ENCODE measurements at places on chromosomes 1 and 21. TPM values are rescaled to one million over a fixed set of nuclear protein-coding genes. Genes with fewer than 3 reads are reported as not detected.

The RCAN3 gene
- total RNA-seq: 1.4 TPM

The LIN28A gene
- not detected for total RNA-seq

The IL10 gene
- not detected for total RNA-seq

The CLIC6 gene
- not detected for total RNA-seq

The TACSTD2 gene
- 56.2 TPM for total RNA-seq

The PGLYRP3 gene
- total RNA-seq: not detected

The RGS13 gene
- not detected for total RNA-seq

The PTPRF gene
- total RNA-seq: 59.9 TPM

The MIXL1 gene
- total RNA-seq: under 0.01 TPM

The LCK gene
- under 0.01 TPM for total RNA-seq

The IGSF9 gene
- not detected for total RNA-seq

The BCAN gene
- not detected for total RNA-seq

The FAM110D gene
- total RNA-seq: 6.0 TPM

The CYP4Z1 gene
- total RNA-seq: 0.20 TPM

The PHLDA3 gene
- total RNA-seq: 8.9 TPM

The FCAMR gene
- not detected for total RNA-seq

The LHX8 gene
- total RNA-seq: not detected

The MSH4 gene
- 0.22 TPM for total RNA-seq

The BGLAP gene
- total RNA-seq: under 0.01 TPM

The SLC25A34 gene
- total RNA-seq: 0.22 TPM

The C8B gene
- not detected for total RNA-seq

The GIPC2 gene
- 32.3 TPM for total RNA-seq

The KIFAP3 gene
- 19.0 TPM for total RNA-seq

The RGS4 gene
- 2.8 TPM for total RNA-seq

The OR6K2 gene
- total RNA-seq: not detected

The MX1 gene
- 4.1 TPM for total RNA-seq

The UBE2U gene
- total RNA-seq: 0.20 TPM

The TBX19 gene
- 0.22 TPM for total RNA-seq

The CDA gene
- total RNA-seq: 1.6 TPM

The SERPINC1 gene
- total RNA-seq: not detected

The KCNJ10 gene
- total RNA-seq: not detected

The CLEC20A gene
- not detected for total RNA-seq

The TMEM240 gene
- 1.1 TPM for total RNA-seq

The PLPPR4 gene
- total RNA-seq: not detected

The LMOD1 gene
- total RNA-seq: not detected

The PTPN7 gene
- not detected for total RNA-seq

The MYBPHL gene
- total RNA-seq: not detected

The SPATA21 gene
- not detected for total RNA-seq

The AK5 gene
- 21.2 TPM for total RNA-seq
